Hepatic stellate cell (primary cell): ENCODE measurements at places on chromosomes 4 and X.

DNA sequence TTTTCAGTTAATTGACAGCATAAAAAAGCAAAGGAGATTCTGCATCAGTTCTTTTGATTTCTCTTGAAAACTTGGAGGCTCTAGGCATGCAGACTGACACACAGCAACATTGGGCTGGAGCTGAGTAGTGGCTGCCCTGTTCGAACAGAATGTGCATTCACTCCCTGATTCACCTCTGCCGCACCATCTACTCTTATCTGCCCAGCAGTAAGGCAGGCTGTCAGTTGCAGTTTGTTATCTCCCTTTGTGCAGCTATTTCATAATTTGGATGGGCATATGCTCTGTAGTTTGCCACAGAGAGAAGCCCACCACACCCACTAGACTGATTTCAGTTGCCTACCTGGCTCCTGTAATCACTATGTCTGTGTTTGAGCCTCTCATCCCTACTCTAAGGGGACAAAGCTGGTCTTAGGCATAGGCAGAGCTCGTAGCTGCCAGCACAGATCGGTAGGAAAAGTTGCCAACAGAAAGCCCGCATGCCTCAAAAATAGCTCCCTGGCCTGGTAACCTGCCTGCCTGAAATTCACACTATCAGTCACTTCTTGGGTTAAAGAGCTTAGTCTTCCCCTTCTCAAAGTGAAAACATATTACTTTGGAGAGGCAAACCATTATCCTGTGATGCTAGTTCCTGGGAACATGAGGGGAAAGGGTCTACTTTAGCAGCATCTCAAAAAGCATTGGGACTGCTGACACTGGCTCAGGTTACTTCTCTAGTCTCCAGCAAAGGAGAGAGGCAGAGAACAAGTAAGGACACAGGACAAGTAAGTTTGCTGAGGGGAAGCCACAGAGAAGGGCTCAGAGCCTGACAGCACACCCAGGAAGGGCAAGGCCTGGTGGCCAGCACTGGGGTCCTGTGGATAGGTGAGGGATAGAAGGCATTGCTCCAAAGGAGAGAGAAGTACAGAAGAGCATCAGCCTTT is 75.9 kb upstream of the TMEM164 start:
- no peak for DNase-seq

DNA sequence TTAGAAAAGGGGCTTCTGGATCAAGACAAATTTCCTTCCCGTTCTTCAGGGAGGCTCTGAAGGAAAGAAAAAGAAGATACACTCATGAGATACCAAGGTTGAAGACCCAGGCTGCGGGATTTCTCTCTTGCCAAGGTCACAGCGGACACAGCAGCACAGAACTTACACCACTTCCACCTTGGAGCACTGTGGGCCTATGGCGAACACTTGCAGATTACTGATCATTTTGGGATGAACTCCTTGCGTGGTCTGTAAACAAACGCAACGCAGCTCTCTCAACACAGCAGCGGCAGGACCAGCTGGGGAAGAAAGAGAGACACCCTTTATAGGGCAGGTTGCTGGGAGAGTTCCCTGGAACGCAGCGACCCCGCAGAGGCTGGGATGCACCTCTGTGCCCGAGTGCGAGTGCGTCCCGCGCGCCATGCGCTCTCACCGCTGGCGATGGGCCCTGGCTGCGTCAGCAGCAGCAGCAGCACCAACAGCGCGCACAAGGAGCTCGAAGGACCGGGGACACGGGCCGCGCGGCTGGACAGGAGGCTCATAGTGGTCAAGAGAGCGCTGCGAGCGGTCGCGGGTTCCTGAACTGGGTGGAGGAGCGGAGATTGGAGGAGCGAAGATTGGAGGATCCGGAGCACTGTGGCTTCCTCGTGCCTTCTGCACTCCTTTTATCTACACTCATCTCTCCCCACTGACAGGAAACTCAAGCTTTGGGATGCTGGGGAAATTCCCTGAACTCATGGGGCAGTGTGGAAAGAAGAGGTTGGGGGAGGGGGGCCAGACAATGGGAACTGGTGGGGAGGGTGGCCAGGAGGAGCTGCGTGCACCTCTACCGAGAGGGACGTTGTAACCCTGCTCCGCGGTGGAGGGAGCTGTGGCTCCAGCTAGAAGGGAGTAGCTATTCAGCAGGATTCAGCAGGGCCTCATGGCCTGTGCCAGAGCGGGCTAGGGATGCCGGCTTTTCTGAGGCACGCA is at the start of gene CXCL5:
Gene CXCL5 (minus strand): TSS at position 638 of the 972 bp plus-strand sequence. CDS start 96 bp downstream, at position 542.
- DNase-seq, result peak; percentile 14

GRCh38 chr4:105550641-105551040 is 1.8 kb upstream of the ARHGEF38 start:
- DNase-seq, result no peak

DNA sequence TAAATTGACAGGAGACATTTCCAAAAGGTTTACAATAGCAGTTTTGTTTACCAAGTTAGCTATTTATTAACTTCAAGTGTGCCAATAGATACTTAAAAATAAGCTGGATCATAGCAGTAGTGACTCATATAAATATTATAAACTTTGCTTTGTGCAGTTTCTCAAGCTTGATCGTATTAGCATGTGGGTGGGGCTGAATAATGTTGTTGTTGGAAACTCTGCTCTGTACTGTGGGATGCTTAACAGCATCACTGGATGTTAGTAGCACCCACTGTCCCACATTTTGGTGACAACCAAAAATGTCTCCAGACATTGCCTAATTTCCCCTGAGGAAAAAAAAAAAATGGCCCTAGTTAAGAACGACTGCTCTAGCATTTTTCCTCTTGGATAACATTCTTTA is 855.2 kb upstream of the ADGRL3 start:
- no peak for DNase-seq

DNA sequence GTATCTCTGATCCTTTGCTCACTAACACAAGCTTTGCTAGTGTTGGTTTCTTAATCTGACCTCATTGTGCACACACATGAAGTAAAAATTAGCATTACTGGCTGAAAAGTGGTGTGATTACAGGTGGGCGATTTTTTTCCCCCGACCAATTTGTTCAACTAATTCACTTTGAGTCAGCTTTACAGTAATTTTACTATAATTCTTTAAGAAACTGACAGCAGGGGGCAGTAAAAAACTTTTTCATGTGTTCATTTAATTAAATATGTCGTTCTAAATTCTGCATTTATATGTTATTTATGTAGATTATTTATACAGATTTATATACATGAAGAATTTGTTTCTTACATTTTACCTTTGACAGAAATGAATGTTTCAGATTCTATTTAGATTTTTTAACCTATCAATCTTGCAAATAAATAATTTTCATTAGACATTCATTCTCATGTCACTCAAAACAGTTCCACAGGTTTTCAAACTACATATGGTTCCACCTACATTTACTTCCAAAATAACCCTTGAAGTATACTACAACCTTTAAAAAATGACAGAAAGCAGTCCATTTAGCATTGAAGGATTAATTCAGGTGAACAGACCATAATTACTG is 17.5 kb downstream of the PALLD start:
- DNase-seq, result no peak

GRCh38 chr4:148565801-148566200 is 123.6 kb upstream of the NR3C2 start:
- DNase-seq, result no peak

GRCh38 chr4:141395919-141396318 is 175.2 kb downstream of the ZNF330 start:
- DNase-seq, result no peak

DNA sequence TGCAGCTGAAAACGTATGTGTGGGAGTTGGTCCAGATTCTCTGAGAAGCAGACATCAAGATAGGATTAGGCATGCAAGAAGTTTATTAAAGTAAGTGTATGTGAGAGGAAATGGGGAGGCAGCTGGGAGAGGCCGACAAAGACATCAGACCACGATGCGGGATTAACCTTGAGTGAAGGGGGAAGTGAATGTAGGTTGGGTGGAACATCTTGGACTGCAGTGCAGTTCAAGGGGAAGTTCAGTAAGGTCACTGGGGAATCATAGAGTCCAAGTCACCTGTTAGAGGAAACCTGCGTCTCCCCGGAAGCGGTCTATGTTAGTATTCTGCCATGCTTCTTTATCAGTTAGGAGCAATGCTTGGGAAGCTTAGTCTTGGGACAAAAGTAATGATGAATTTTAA is 22.0 kb downstream of the CXCL8 start:
- DNase-seq, result no peak
